Dorsolateral prefrontal cortex (tissue), 122 donors: ENCODE measurements at places on chromosomes 6 and 20. TPM values are rescaled to one million over a fixed set of nuclear protein-coding genes. Genes with fewer than 3 reads are reported as not detected.

The GLP1R gene
- total RNA-seq, result 0.50 TPM

The ANKRD66 gene
- not detected for total RNA-seq

DNA sequence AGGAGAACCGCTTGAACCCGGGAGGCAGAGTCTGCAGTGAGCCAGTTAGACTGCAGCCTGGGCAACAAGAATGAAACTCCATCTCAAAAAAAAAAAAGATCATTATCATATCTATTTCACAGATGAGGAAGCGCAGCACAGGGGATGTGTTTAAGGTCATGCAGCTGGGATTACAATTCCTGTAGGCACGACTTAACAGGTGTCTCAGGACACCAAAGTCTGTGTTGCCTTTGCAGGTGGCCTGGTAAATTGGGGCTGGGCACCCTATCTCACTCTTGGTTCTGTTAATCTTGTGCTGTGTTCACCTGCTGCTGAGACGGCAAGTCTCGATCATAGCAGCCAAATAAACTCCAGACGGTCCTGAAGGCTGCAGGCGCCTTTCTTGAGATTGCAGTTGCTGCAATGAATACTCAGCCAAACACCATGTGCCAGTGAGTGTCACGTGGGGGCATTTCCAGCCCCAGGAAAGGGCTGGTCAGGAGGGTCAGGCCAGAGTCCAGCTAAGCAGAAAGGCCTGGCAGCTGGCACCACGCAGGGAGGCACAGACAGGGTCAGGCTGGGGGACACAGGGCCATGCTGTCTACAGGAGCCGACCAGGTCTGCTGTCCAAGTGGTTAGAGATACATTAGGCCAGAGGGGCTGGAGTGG, 55.8 kb downstream of the FGD2 start:
- peak; percentile 46 for DNase-seq

The CLDN20 gene
- total RNA-seq, result 0.63 TPM

GRCh38 chr20:710780-711450, 35.3 kb upstream of the SCRT2 start:
- DNase-seq, result no peak

- no peak for DNase-seq
Measured at GRCh38 chr6:157001716-157002115, 224.5 kb downstream of the ARID1B start.

The APCDD1L gene
- total RNA-seq, result not detected

DNA sequence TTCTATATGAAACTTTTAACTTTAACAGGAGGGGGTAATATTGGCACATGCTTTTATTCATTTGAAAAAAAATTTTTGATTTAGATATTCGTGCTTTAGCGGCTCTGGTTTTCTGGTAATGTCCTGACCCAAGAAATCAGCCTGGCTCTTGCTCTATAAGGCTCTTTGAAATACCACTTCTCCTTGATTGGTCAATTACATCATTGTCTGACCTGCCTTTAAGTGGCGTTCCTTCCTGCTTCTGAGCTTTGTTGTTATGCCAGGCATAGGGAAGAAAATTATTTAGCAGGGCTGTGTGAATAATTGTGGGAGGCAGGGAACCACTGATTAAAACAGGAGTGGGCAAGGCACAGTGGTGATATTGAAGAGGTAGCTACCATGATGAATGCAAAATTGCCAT, 3.9 kb downstream of the RNF144B start:
- no peak for DNase-seq

DNA sequence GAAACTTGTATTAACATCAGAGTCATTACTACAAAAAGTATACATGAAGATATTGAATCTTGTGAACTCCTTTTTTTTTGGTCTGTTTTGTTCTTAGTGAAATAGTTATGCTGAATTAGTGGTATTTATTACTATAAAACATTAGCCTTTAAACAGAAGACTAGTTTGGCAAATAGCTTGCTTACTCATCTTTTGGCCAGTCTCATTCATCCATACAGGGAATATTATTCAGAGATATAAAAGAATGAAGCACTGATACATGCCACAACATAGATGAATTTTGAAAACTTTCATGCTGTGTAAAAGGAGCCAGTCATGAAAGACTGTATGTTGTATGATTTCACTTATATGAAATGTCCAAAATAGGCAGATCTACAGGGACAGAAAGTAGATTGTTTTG, 205.9 kb downstream of the ZFAND3 start:
- DNase-seq, result no peak

GRCh38 chr20:54267483-54268003, 59.7 kb downstream of the PFDN4 start:
- no peak for DNase-seq

The OR2H2 gene
- total RNA-seq, result not detected

The SEMG1 gene
- not detected for total RNA-seq

The IMPG1 gene
- 0.39 TPM for total RNA-seq

- DNase-seq, result no peak
Measured at GRCh38 chr20:47231382-47232039, 125.0 kb downstream of the ZMYND8 start.

DNA sequence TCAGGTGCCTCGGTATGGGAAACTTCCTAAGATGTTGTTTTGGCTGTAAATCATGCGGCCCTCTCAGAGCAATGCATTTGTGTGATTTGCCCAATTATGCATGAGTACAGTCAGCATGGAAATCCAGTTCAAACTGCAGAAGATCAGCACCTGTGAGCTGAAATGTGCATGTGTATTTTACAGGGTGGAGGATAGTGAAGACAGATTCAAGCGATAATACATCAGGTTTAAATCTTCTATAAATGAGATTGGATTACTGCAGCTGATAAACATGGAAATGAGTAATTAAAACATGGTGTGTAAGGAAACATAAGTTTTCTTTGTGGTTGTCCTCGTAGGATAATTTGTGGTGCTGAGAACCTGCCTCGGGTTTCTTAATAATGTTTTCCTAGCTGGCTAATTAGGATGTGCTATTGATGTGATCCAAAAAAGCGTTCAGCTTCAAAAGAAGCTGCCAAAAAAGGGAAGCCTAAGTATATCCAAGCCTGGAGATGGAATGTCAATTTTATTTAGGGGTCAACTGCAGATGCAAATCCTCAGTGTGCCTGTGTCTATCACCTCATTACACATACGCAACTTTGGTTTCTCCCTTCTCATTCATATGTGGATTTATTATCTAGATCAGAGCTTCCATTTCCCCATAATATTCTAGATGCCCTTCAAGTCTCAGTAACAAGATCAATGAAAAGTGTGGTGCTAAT, 117.1 kb upstream of the CCDC28A start:
- DNase-seq, result no peak

DNA sequence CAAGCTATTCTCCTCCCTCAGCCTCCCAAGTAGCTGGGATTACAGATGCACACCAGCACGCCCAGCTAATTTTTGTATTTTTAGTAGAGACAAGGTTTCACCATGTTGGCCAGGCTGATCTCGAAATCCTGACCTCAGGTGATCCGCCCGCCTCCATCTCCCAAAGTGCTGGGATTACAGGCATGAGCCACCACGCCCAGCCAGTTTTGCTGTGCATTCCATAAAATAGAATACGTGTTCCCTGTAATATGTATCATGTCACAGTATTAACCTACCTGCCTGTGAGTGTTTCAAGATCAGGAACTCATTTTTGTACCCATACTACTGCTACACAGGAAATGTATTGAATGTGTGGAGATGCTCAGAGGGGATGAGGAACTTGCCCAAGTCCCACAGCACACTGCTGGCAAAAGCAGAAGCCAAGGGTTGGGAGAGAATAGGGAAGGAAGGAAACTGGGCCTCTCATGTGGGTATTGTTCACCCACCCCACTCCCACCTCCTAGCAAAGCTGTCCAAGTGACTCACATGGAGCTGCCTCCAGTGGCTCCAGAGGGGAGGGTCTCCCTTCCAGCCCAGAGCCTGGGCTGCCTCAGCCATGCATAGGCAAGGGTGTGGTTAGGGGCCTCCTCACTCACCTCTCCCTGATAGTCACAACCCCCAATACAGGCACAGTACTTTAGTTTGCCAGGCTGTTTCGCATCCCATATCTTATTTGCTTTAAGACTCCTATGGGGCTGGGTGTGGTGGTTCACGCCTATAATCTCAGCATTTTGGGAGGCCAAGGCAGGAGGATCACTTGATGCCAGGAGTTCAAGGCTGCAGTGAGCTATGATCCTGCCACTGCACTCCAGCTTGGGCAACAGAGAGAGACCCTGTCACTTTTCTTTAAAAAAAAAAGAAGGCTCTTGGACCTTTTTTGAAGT, 9.4 kb downstream of the HM13 start:
- no peak for DNase-seq

The TGM6 gene
- not detected for total RNA-seq

The RGS17 gene
- total RNA-seq, result 6.5 TPM

The BCAS4 gene
- 21.4 TPM for total RNA-seq

The C6orf15 gene
- not detected for total RNA-seq

The PROKR2 gene
- total RNA-seq, result 1.2 TPM

The KIF6 gene
- 12.6 TPM for total RNA-seq

The EPPIN gene
- total RNA-seq, result not detected

- DNase-seq, result no peak
Measured at GRCh38 chr6:3801960-3802359, 47.2 kb upstream of the FAM50B start.

GRCh38 chr20:54122189-54122588, 51.6 kb downstream of the CYP24A1 start:
- no peak for DNase-seq

DNA sequence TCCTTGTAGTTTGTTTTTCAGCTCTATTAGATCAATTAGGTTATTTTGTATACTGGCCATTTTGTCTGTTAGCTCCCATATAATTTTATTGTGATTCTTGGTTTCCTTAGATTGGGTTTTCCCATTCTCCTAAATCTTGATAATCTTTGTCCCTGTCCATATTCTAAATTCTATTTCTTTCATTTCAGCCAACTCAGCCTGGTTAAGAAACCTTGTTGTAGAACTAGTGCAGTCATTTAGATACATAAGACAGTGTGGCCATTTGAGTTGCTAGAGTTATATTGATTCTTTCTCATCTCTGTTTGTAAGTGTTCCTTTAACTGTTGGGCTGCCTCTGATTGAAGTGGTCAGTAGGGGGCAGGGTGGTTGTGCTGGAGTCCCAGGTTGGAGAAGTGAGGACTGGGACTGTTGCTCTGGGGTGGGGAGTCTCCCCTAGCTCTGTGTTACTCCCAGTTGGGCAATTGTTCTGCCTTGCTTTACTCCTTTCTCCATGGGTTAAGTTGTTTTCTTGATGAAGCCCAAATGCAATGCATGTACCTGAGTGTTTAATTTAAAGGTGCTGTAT, 98.8 kb upstream of the NRN1 start:
- no peak for DNase-seq

- no peak for DNase-seq
Measured at GRCh38 chr6:149985481-149985937, 21.8 kb downstream of the ULBP1 start.

DNA sequence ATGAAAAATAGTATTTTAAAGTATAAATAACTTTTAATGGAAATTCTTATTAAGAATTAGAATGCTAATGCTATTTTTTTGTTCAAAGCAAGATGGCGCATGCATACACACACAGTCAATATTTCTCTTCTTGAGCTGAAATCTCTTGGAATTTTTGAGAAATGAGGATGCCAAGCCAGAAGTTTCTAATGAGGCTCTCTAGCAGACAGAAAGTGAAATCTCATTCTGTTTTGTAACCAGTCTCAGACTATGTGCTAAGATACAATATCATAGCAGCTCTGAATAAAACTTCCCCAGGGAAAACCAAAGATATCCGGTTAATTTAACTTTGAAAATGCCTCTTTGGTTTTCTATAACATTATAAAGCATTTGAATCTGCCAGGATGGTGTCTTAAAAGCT, 97.2 kb upstream of the HDAC2 start:
- DNase-seq, result no peak

DNA sequence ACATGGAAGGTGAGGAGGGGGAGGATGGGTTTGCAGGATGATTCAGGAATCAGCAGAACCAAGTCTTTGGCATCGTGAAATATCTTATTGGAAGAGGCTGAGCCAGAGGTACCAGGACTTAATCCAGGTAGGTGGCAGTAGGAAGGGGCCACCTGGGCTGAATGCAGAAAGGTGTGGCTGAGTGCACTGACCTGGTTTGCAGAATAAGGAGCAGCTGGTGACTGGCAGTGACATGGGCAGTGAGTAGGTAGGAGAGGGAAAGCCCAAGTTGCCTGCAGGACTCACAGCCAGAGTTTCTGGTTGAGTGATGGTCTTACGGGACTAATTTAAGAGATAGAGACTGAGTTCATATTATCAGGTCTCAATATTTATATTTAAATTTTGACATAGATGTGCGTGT, 1.1 kb upstream of the PBOV1 start:
- DNase-seq, result no peak

The ELOVL5 gene
- total RNA-seq, result 64.8 TPM

The BEND3 gene
- 2.0 TPM for total RNA-seq

GRCh38 chr6:89596056-89596455, 42.5 kb downstream of the LYRM2 start:
- no peak for DNase-seq

DNA sequence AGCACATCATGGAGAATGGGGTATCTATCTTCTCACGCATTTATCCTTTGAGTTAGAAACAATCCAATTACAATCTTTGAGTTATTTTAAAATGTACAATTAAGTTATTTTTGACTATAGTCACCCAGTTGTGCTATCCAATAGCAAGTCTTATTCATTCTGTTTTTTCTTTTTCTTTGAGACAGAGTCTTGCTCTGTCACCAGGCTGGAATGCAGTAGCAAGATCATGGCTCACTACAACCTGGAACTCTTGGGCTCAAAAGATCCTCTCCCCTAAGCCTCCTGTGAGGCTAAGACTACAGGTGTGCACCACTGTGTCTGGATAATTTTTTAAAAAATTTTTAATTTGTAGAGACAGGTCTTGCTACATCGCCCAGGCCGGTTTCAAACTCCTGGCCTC, 201.5 kb upstream of the ZNF217 start:
- DNase-seq, result no peak

- no peak for DNase-seq
Measured at GRCh38 chr6:17156966-17157365, 55.1 kb downstream of the STMND1 start.

DNA sequence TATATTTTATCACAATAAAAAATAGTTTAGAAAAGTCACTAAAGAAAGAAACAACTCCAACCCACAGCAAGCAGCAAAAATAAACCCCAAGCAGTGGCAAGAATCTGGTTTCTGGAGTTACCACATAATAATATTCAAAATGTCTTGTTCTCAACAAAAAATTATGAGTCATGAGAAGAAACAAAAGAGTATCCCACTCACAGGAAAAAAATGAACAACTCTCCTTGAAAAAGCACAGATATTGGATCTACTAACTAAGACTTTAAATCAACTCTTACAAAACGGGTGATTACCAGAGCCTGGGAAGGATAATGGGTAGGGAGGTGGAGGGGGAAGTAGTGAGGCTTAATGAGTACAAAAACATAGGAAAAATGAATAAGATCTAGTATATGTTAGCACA, 425.6 kb downstream of the PLCB1 start:
- no peak for DNase-seq

- no peak for DNase-seq
Measured at GRCh38 chr20:46618316-46619100, 32.8 kb downstream of the SLC13A3 start.

The GRM1 gene
- total RNA-seq, result 24.3 TPM

GRCh38 chr20:46583411-46584214, 33.2 kb upstream of the OCSTAMP start:
- no peak for DNase-seq

The DTD1 gene
- total RNA-seq, result 35.7 TPM

The WFDC6 gene
- not detected for total RNA-seq

The YTHDF1 gene
- 54.7 TPM for total RNA-seq

- peak; percentile 11 for DNase-seq
Measured at GRCh38 chr6:11653028-11653583, 115.6 kb downstream of the TMEM170B start.
